ENCODE measurements at places on chromosomes 2 and 18.
A peak's percentile ranks its signal among the peaks of the same experiment; 100 is the strongest.

DNA sequence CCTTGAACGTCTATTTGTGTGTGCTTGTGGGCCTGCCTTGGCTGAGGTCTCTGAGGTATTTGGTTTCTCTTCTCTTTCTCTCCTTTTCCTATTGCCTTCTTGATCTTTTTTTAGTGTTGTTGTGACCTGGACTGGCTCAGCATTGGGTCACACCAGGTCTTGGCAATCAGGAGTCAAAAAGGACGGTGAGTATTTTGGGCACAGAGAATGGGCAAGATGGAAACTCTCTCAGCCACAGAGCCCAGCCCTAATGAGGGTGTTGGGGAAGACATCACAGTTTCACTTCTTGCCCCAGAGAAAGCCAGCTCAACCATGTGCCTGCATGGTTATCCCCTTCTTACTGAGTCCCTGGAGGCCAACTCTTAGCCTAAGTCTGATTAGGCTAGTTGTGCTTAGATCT lies 13.7 kb upstream of the INO80C start:
- DNase-seq = no peak

DNA sequence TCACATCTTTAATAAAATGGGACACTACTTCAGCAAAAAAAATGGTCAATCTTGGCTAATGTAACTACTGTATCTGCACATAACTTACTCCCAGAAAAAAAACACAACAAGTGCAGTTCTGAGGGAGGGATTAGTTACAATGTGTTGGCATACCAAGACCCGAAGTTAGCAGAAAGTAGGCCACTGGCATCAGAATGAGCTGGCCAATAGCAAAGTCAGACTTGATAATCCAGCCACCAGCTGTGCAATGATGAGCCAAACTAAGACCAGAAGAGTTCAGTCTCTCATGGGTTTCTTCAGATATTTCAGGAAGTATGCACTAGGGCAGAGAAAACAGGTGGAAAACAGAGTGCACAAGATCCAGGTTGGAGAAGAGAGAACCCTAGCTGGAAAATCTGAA lies 65.3 kb downstream of the OLA1 start:
- DNase-seq = no peak

DNA sequence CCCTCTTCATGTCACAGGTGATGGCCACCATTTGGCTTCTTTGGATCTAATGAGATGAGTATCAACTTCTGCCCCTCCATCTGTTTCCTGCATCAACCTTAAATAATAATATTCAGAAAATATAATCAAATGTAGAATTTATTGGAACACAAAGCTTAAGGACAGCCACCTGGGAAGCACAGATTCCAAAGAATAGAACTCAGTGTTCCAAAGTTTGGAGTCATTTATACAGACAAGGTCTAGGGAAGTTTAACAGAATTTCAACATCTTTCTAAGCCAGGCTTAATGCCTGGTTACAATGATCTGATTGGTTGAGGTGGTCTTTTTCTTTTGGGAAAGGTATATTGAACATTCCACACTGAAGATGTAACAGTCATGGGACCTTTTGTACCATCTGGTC lies 218.0 kb upstream of the PIEZO2 start:
- no peak for DNase-seq

GRCh38 chr2:119819846-119820245 lies 60.1 kb downstream of the PTPN4 start:
- DNase-seq = no peak

DNA sequence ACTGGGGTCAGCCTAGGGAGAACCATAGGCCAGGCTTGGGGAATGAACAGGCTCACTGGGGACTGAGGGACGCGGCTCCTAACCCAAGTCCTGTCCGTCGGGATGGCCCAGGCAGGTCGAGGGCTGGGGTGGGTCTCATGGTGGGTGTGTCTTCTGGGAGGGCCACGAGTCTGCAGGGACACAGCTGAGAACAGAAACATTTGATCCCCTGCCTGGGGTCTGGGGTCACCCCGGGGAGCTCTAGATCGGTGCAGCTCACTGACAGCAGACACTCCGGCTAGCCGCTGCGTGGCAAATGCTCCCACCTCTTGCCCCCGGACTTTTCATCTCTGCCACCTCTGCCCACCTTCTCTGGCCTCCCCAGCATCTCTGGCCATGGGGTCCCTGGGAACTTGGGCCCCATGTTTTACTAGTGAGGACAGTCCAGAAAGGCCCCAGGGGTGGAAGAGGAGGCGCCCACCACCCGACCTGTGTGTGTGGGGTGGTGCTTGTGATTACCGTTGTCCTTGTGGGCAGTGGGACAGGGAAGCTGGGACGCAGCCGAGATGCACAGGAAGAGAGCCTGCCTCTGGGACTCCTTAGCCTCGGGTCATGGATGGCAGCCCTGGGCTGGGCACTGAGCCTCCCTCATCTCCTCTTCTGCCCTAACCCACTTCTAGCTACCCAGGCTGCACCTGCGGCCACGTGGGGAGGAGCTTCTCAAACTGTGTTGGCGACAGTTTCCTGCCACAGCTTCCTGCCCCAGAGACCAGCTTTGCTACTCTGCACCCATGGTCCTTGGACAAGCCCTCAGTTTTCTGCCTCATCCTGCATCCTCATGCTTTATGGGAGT lies 4.9 kb downstream of the ZAP70 start:
- DNase-seq = peak; percentile 61

- no peak for DNase-seq
Observed at GRCh38 chr2:225083276-225083675, 41.0 kb upstream of the DOCK10 start.

DNA sequence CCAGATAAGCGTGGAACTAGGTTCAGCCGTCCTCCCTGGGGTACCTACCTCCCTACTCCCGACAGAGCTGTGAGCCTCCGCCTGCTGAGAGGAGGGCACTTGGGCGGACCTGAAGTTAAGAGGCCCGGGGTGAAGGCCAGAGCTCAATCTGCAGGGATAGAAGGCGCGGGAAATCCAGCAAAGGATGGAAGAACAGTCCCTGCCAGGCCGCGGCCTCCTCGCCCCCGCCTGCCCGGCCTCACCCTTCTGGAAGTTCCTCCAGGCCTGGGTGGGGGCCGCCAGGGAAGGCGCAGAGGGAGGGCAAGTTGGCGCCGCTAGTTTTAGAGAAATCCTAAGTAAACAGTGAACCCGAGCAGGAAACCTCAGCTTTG lies 13.0 kb downstream of the EN1 start:
- no peak for DNase-seq

- no peak for DNase-seq
Observed at GRCh38 chr2:6909431-6910385, 7.5 kb upstream of the RNF144A start.

GRCh38 chr2:150693556-150693955 lies 206.1 kb upstream of the RND3 start:
- DNase-seq = no peak

DNA sequence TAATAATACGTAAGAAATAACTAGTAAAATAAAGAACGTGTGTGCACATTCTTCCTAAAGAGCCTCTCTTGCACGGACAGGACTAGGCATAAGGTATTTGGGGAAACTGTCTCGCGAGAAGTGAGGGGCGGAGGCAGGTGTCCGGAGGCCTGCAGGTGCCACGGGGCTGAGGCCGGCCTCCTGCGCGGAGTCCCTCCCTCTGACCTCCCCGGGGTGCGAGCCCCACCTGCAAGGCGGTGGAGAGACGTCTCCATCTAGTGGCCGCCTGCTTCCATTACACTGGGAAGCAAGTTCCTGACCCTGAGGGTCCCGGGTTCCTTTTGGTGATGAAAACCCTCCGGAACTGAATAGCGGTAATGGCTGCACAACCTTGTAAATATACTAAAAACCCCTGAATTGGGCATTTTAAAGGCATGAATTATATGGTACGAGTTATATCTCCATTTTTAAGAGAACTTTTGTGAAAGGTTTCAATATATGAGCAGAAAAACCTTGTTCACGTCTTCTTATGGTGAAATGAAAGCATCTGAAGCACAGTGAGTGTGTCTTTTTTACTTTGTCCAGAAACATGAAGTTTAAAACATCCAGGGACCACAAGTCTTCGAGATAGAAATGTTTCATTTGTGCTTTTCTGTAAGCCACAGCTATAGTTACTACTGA lies 35.5 kb upstream of the CTDP1 start:
- peak; percentile 70 for DNase-seq

All from activated T-cell treated with anti-CD3 and anti-CD28 coated beads for 48 hours (primary cell).